ENCODE measurements at places on chromosomes 3 and 15.

DNA sequence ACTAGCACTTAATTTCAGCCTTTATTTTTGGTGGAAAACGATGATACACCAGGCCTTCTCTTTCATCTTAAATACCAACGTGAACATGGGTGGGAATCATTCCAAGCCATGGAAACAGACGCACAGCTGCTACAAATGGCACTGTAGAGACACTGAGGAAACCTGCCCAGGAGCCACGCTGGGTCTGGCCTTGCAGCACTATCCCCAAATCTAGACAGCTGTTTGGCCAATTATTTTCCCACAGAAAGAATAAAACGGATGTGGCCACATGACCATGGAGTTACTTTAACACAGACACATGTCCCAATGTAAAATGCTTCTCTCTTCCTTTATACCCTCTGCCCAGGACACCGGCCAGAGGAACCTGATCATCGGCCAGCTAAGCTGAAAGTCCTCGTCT, 83.6 kb upstream of the OCA2 start:
- DNase-seq, result no peak

DNA sequence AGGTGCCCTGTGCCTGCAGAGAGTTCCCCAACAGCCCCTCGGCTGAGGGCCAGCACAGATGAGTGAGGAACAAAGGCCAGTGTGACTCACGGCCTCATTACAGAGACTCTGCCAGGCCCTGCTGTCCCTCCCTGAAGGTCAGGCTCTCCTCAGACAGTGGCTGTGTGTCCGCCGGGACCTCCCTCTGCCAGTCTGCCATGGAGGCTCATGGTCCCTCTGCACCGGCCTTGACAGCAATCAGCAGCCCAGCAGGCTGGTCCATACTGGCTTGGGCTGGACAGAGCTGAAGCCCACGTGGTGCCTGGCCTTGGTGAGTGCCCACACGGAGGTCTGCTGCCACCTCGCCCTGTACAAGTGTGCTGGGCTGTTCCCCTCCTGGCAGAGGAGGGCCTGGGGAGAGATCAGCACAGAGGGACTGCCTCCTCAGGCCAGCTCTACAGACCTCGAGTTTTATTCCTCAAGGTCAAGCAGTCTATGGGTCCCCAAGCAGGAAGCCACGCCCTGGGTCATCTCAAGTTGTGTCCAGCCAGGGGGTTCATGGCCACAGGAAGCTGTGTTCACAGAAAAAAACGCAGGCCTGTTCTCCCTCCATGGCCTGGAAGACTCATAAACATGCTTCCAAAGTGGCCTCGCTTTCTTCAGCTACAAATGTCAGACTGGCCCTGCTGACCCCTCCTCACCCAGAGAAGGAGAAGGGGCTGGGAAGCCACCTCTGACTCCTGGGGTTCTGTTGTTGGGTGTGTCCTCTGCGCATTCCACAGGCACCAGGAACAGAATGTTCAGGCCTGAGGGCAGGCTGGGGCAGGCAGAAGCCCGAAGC, 27.0 kb downstream of the SLC41A3 start:
- no peak for DNase-seq

GRCh38 chr3:130117933-130118332, 36.3 kb downstream of the ALG1L2 start:
- no peak for DNase-seq

DNA sequence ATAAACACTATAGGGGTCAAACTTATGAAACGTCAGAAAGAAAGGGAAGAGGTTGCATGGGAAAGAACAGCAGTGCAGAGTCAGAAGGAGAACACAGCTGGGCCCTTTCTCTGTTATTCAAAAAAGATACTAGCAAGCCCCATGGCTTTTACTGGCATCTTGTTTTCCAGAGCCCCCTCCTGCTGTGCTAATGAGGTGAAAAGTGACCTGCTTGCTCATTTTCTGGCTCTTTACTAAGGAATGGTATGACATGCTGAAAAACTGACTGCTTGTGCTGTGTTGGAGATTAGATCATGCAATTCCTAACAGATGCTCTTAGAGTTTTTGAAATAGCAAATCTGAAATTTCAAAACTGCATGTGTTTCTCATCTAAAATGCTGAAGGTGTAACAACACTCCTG, 541.6 kb upstream of the ALCAM start:
- DNase-seq, result no peak

DNA sequence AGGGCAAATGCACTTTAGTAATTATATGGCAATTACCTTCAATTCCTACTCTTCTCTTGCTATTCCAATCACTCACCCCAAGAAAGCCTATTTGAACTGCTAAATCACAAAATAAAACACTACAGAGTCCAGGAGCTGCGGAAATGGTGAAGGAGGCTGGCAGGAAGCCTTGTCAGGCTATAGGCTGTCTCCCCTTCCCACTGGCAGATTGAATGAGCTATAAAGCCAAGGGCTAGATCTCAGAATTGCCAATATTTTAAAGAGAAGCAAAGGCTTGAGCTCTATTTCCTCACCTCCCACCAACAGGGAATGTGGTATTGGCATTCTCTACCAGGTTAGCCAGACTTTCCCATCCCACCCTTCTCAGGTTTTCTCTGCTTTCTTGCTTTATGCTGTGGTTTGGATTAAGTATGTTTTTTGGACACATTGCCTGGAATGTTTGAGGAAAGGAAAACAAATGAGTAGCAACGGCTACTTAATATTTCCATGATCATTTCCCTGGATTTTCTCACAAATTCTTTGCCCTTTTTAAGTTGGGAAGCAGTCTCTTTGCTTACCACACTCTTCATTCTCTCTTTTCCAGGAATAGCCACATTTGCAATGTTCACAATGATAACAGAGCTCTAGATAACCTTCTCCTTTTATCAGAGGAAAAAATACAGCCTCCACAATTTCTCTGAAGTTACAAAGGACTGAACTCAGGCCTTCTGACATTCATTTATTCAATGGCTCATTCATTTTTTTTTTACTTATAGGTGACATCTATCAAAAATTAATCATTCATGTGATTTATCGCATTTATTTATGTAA, 1125.4 kb downstream of the ROBO1 start:
- no peak for DNase-seq

DNA sequence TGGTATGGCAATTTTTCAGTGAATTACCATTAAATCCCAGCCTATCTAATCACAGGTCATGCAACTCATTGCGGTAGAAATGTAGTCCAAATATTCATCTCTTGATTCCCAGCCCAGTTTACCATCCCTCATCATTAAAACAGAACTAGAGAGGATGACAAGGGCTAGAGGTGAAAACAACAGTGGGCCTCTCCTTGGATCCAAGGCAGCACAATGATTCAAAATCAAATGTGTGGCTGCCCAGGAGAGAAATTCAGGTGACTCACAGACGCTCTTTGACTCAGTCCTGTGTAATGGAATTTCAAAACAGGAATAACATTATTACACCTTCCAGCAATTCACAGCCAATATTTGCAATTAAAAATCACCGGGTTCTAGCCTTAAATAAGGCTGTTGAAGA, 246.5 kb downstream of the TBL1XR1 start:
- DNase-seq, result no peak

DNA sequence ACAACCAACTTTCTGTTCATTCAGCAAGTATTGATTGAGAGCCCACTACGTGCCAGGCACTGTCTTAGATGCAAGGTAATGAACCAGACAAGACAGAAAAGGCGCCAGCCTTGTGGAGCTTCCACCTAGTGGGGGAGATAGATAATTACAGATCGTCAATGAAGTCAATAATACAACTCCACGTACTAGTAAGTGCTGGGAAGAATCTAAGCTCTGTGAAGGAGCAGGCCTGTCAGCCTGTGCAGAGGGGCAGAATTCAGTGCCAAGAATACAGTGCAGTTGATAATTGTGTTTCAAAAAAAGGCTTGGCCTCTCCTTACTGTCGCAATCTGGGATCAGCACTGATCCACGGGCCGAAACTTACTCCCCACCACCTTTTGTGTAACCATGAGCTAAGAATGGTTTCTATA, 186.3 kb downstream of the FEZF2 start:
- no peak for DNase-seq

- DNase-seq, result no peak
Measured at GRCh38 chr15:80834402-80834801, 55.2 kb downstream of the CEMIP start.

DNA sequence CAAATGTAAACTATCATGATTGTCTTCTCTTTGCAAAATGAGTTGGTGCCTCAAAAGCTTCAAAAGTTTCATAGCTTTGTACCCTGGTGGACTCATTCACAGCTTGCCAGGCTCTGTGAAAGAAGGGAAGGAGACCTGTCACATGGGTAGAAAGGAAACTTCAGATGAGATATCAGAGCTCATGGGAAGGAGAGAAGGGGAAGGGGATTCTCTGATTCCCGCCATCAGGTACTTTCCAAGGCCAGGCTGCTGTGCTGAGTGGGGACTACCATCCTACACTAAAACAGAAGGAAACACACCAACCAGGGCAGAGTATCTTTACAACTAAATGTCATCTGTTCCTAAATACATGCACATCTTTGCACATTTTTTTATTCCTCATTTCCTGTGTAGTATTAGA, 9.2 kb downstream of the ILDR1 start:
- no peak for DNase-seq

DNA sequence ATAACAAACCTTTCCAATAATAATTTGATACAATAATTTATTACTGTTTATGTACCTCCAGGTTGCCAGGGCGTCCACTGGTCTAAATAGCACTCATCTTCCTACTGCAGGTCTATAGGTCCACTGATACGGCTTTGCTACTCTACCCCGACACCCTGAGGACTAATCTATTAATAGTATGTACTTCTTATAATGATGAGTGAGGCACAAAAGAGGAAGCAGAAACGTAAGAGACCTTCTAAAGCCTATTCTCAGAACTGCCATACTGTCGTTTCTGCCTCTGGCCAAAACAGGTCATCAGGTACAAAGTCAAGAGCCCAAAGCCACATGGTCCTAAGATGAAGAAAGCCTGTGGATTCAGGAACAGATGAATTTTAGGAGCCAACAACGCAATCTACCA, 163.2 kb upstream of the GRM7 start:
- no peak for DNase-seq

DNA sequence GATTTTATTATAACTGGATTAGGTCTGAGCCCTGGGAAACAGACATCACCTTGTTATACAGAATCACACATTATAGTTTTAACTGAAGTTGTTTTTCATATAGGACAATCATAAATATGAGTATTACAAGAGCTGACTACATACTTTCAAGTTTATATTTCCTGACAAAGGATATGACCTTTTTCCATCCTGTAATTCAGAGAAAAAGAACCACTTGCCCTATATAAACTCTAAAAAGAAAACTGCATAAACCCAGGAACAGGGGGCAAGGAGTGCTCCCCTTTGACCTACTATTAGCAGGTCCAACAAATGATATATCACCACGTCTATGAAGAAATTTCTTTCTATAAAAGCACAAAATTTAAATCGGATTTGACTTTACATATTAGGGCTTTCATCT, 20.9 kb downstream of the B3GALNT1 start:
- no peak for DNase-seq

- no peak for DNase-seq
Measured at GRCh38 chr3:125302932-125303331, 72.2 kb downstream of the ZNF148 start.

GRCh38 chr3:124264346-124264745, 272.4 kb upstream of the ROPN1 start:
- DNase-seq, result no peak

DNA sequence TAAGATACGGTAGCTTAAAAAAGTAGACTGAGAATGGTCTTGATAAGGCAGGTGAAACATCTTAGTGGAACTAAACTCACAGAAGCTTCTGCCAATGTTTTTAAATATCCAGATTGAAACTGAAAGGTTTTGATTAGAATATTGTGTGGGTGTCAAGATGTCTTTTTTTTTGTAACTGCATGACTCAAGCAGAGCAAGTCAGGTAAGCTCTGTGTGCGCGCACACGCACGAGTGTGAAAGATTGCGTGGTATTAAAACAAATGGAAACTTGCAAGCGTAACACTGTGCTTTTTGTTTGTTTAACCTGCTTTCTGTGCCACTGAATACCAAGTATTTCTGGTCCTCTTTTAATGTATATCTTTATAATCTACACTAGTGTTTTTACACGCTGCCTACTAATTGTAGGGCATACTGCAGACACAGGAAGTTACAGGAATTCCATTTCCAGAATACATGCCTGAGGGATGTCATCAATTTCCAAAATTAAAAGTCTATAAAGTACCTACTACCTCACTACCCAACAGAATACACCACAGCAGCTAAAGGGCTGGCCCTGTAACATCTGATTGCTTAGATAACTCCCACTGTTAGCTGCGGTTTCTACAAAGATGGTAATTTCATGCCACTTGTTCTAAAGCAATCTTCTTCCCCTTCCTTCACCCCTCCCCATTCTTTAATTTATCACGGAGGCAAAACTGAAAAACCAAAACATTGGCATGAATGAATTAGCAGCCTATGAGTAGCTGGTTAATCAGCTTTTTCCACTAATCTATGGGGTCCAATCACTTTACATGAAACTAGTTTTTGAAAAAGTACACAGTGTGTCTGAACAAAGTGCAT, 472.8 kb downstream of the SHQ1 start:
- no peak for DNase-seq

GRCh38 chr3:25589783-25590258, 74.9 kb downstream of the TOP2B start:
- DNase-seq, result no peak

DNA sequence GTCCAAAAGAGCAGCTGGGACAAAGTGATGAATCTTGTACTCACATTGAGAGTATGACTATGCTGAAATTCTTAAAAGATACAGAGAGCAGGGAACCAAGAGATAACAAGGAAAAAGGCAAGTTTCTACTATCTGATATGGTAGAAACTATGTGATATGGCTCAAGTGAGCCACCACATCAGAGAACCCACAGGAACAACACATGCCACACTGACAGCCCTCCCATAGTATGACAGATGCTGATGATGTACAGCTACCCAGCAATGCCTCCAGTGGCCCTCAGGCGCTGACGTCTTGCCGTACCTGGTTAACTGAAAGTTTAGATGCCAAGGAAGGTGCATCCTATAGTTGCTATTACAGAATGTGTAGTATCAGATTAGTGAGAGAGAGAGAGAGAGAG, 42.4 kb downstream of the CHAC1 start:
- no peak for DNase-seq

DNA sequence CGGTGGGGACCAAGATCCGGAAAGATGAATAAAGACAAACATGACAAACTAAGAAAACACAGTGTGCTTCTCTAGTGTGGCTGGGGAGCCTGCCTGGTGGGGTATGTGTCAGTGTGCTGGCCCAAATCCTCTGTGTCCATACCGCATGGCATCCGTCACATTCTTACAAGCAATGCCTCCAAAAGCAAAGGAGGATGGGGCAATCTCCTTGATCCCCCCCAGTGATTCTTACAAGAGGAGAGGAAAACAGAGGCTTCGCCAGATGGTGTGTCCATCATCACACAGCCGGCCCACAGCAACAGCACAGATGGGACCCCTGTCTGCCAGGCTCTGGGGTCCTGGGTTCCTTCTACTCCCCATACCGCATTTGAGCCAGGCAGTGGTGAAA, 558 bp upstream of the IL17RC start:
- DNase-seq, result no peak

GRCh38 chr3:193507566-193507965, 47.1 kb downstream of the ATP13A4 start:
- DNase-seq, result no peak

All from suppressor macrophage (primary cell).